ENCODE measurements at places on chromosomes 11 and 22.

- no peak for DNase-seq
Observed at GRCh38 chr11:88293931-88294330, 43.6 kb downstream of the CTSC start.

- peak; percentile 27 for DNase-seq
Observed at GRCh38 chr11:61814247-61814957, 2.4 kb downstream of the FADS1 start.

DNA sequence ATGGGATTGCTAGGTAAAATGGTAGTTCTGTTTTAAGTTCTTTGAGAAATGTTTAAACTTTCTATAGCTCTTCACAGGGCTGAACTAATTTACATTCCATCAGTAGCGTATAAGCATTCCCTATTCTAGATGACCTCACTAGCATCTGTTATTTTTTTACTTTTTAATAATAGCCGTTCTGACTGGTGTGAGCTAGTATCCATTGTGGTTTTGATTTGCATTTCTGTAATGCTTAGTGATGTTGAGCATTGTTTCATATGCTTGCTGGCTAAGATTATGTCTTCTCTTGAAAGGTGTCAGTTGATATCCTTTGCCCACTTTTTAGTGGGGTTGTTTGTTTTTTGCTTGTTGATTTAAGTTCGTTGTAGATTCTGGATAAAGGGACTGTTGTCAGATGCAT, 35.9 kb downstream of the MMP27 start:
- DNase-seq: no peak

GRCh38 chr11:118340449-118340848, 2.1 kb downstream of the CD3D start:
- no peak for DNase-seq

GRCh38 chr11:75035911-75036565, 47.3 kb downstream of the NEU3 start:
- peak; percentile 91 for DNase-seq

- DNase-seq: no peak
Observed at GRCh38 chr11:45142241-45143055, 4.0 kb upstream of the PRDM11 start.

All from DMS79 (cell line).